ENCODE measurements at places on chromosomes 7 and 10.

GRCh38 chr7:140061607-140061930 is 1.2 kb downstream of the PARP12 start:
- no peak for DNase-seq

DNA sequence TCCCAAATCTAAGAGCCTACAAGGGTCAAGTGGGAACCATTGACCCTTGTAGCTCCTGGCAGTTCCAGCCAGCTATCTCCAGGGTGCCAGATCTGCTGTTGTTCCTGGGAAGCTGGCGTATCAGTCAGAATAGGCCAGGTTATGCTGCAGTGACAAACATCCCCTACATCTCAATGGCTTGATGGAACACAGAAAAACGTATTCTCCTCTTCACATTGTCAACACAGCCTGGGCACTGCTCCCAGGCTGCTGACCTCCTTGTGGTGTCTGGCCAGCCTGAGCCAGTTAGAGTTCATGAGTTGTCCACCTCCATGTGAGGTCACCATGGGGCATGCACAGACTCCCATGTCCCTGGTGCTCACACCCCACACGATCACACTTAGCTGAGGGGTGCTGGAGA is 9.5 kb upstream of the TNRC18 start:
- DNase-seq: no peak

GRCh38 chr10:123796736-123797135 is 94.9 kb downstream of the CPXM2 start:
- no peak for DNase-seq

GRCh38 chr10:46534828-46535524 is 21.5 kb downstream of the GPRIN2 start:
- DNase-seq: no peak

GRCh38 chr7:5584096-5584495 is 160.5 kb upstream of the TNRC18 start:
- DNase-seq: no peak
